ENCODE measurements at places on chromosomes 16 and 17. TPM values are rescaled to one million over a fixed set of nuclear protein-coding genes. Genes with fewer than 3 reads are reported as not detected.

GRCh38 chr16:80923356-80923755 is 83.3 kb downstream of the CMC2 start:
- no peak for DNase-seq

GRCh38 chr17:13437966-13438779 is 163.6 kb downstream of the HS3ST3A1 start:
- no peak for DNase-seq

DNA sequence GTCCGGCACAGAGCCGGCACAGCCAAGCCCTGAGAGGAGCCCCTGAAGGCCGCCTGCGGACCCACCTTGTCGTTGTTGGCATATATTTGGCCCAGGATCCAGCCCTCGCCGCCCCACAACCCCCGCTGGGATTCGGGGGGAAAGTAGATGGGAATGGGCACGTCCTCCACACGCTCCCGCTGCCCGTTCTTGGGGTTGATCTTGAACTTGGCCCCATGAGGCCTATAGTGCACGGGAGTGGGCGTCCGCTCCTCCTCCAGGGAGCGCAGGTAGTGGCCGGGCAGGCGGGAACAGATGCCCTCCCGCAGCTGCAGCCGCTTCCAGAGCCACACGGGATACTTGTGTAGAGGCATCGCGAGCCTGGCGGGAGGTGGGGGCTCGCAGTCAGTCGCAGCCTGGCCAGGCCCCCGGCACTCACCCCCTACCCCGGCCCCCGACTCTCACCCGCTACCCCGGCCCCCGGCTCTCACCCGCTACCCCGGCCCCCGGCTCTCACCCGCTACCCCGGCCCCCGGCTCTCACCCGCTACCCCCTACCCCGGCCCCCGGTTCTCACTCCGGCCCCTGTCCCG is 387 bp downstream of the MRPL28 start:
- peak; percentile 76 for DNase-seq

DNA sequence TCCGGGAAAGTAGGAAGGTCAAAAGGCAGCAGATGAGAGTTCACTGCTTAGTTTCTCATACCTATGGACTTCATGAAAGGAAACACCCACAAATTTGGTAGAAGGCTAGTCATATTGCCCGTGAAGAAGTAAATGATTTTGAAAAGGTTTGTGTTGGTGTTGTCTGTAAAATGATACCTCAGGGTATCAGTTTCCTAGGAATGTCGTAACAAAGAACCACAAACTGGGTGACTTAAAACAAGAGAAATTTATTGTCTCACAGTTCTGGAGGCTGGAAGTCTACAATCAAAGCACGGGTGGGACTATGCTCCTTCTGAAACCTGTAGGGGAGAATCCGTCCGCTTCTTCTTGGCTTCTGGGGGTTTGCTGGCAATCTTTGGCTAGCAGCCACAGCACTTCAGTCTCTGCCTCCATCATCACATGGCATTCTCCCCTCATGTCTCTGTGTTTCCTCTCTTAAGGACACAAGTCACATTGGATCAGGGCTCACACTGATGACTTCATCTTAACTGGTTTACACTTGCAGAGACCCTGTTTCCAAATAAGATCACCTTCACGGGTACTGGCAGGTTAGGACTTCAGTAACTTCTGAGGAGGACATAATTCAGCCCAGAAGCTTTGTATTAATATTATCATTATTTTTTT is 2.0 kb upstream of the NAE1 start:
- no peak for DNase-seq

DNA sequence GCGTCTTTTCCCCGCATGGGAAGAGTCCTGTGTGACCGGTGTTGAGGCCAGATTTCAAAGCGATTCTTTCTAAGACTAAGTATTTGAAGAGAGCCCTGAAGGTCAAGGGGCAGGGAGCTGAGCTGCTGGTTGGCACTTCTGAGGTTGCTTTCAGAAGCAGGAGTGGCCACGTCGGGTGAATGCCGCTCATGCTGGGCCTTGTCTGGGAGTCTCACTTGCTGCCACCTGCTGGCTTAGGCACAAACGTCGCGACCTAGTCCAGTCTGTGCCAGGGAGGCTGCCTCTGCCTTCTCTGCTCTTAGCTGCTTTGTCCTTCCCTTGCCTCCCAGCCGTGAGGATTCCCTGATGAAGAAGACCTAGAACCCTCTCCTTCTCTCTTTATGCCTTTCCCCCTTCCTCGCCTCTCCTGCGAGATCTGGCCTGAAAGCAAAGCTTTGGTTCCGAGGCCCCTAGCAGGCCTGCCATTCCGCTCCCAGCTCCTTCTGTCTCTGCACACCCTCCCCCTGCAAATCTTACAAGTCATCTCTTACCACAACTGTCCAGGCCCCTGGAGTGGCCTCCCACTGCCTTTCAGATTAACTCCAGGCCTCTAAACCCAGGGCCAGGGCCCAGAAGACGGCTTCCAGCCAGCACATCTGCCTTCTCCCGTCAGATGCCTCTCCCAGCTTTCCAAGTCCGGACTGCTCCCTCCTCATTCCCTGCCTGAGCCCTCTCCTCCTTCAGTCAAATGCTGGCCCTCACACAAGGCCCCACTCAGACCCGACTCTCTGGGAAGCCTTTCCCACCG is 11.4 kb downstream of the CTNS start:
- peak; percentile 93 for DNase-seq

DNA sequence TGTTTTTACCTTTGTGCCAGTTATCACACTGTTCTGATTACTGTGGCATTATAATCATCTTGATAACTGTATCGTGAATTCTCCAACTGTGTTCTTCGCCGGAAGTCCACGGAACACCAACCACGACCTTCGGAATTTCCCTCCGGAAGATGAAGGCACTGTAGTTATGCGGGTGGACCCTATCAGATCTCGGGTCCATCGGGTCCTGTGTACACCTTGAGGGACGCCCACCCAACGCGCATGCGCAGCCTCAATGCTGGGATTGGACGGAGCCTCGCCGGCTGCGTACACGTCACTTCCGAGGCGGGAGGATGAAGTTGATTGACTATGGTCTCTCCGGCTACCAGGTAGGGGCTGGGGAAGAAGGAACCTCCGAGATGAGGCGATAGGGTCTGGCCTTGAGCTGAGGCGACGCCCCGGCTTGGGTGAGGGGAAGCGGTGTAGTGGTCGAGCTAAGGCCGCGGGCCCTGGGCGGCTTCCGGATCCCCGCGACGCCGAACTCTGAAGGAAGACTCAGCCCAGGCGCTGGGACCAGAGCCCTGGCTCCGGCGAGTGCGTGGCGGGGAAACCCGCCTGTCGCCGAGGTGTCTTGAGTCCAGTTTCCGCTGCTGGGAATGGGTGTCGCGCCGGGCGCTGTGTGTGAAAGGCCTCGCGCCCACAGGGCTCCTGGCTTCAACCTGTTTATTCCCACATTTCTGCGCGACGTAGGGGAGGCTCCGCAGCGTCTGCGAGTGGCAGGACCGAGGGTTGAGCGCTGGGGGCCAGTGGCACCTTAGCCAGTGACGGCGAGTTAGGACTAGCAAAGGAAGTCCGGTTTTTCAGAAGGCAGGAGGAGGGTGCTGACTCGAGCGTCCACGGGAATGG is at the start of gene DHRS7B:
TSS of gene DHRS7B (plus strand) at position 320 of the 864 bp plus-strand sequence. CDS start at position 328, 8 bp downstream.
- DNase-seq = peak; percentile 100

DNA sequence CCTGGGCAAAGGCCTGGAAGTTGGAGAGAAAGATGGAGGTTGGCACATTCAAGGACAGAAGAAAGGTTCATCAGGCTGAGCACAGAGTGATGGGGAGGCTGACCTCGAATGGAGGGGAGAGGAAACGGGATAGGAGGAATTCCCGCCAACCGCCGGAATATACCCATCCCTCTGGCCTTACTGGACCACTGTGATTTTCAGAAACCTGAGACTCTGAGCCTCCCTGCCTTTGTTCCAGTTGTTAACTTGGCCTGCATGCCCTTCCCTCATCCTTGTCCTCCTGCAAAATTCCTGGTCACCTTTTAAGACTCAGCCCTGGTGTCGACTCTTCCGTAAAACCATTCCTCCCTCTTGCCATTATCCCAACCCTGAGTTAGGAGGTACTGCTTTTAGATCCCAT is 107.6 kb downstream of the VAT1L start:
- DNase-seq = no peak

- no peak for DNase-seq
Measured at GRCh38 chr17:27559506-27560481, 71.2 kb upstream of the LGALS9 start.

DNA sequence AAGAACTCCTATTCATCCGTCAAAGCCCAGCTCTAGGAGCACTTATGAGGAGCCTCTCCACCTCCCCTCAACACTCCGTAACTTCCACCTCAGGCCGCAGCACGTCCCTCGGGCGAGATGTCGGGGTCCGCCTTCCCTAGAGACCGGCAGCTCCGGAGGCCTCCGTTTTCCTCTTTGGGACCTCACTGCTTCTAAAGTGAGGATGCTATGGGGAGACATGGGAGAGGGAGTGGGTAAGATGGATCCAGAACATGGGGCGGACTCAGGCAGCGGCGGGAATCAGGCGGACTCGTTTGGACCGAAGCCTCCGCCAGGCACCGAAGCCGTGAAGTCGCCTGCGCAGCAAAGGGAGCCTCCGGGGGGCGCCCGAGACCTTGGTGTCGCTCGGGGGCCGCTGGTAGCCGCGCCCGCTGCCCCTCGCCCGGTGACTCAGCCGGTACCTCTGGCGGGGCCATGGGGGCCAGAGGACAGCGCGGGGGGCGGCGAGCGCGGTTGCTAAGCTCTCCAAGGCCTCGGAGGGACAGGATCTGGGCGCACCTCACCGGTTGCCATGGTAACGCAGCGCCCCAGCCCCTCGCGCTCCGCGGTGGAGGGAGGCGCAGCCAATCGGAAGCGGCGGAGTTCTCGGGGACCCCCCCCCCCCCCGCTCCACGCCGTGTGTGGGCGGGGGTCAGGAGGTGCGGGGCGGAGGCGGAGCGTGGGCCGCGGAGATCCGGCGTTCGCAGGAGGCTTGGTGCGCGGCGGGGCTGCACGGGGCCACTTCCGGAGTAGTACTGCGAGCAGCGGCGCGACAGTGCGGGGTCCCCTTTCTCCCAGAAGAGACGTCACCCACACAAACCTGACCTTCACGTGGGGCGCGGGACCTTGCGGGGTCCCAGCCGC is 1.3 kb upstream of the HIC1 start:
- peak; percentile 95 for DNase-seq

GRCh38 chr16:57579361-57579665 is 36.9 kb downstream of the ADGRG5 start:
- DNase-seq = no peak

GRCh38 chr17:42290577-42290976 is 2.3 kb downstream of the STAT5A start:
- no peak for DNase-seq

- no peak for DNase-seq
Measured at GRCh38 chr17:45127207-45127547, 5.1 kb downstream of the PLCD3 start.

DNA sequence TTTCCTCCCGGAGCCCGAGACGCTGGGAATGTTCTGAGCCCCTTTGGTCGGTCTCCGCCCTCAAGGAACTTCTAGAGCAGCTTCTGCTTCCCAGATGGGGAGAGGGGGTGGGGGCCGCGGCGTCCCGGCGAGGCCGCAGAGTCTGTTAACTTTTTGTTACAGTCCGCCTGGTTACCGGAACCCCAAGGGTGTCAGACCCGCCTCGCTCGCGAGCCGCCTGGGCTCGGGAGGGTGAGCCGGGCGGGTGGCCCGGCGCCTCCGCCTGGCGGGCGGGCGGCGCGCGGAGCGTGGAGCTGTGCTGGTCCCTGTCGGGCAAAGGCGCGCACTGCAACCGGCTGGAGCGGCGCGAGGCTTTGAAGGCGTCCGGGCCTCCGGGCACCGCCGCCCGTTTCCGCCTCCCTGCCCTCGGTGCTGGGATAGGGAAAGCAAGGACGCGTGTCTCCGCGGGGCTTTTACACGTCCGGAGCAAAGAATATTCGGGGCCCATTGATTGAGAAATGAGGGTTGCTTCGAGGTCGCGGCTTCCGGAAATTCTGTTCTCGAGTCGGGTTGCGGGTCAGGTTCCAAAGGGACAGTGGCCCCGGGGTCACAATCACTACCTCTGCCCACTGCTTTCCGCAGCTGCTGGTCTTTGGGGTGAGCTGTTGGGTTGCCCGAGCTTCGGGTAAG is 1.7 kb downstream of the HS3ST3B1 start:
- peak; percentile 96 for DNase-seq

GRCh38 chr17:19716108-19717030 is at the start of gene SLC47A2:
Gene SLC47A2 (minus strand): TSS chr17:19716584. CDS start chr17:19716555, 29 bp downstream.
- peak; percentile 66 for DNase-seq

The GPR139 gene
- total RNA-seq = not detected

The TEX19 gene
- 0.54 TPM for total RNA-seq

The VWA3A gene
- 0.17 TPM for total RNA-seq

The MMD gene
- 33.9 TPM for total RNA-seq

The RMI2 gene
- total RNA-seq = 55.2 TPM

The PIRT gene
- total RNA-seq = not detected

The SHISA9 gene
- 22.2 TPM for total RNA-seq

The LMF1 gene
- total RNA-seq = 17.2 TPM

The CDRT4 gene
- total RNA-seq = 32.6 TPM

The BOLA2 gene
- 11.0 TPM for total RNA-seq

The FOXJ1 gene
- 17.8 TPM for total RNA-seq
